ENCODE measurements at places on chromosomes 7 and 10.

DNA sequence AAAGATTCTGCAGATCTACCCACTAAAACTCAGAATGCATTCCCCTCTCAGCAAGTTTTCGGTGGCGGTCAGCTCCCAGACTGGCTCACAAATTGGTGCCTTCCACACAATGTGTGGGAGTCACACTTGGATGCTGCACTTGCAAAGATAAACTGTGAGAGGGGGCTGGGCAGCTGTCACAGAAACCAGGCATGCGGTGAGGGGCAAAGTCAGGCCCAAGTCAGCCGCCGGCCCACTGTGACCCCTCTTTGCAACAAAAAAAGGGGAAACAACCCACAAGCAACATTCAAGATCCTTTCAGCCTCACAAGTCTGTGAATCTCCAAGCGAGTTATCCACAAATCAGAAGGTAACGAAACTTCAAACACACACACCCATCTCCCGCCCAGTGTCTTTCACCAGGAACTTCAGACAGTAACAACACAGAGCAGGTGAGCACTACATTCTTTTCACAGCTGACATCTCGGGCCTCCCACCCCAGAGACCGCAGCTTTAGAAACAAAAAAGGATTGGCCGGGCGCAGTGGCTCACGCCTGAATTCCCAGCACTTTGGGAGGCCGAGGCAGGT is 32.0 kb downstream of the SNX8 start:
- DNase-seq, result no peak

GRCh38 chr7:90402785-90403173 is 482 bp upstream of the CLDN12 start:
- no peak for DNase-seq

GRCh38 chr10:58512491-58513187 is at the start of gene BICC1:
Gene BICC1, plus strand, starts transcription at chr10:58512872. Its CDS starts 272 bp downstream, at chr10:58513144.
- DNase-seq, result peak; percentile 24

GRCh38 chr10:13100349-13101294 is 659 bp downstream of the OPTN start:
- DNase-seq, result peak; percentile 41

GRCh38 chr10:44589181-44589943 is 204.5 kb upstream of the CXCL12 start:
- DNase-seq, result no peak

GRCh38 chr7:94115316-94115715 is 111.2 kb upstream of the BET1 start:
- no peak for DNase-seq

DNA sequence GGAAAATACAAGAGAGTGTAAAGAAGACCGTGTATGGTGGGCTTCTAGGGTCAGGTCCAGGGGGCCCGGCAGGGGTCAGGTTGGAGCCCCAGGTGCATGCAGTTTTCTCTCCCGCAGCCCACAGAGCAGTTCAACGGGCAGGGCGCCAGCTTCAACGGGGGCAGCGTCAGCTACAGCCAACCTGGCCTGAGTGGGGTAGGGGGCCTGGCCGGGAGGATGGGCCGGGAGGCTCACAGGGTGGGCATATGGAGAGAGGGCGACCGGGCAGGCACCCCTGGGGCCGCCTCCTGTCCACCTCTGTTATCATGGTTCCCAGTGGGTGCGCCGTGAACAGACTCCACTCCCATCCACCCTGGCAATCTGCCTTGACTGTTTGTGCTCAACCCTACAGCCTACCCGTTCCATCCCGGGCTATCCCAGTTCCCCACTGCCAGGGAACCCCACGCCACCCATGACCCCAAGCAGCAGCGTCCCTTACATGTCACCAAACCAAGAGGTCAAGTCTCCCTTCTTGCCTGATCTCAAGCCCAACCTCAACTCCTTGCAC is 11.5 kb downstream of the ZMIZ2 start:
- no peak for DNase-seq

DNA sequence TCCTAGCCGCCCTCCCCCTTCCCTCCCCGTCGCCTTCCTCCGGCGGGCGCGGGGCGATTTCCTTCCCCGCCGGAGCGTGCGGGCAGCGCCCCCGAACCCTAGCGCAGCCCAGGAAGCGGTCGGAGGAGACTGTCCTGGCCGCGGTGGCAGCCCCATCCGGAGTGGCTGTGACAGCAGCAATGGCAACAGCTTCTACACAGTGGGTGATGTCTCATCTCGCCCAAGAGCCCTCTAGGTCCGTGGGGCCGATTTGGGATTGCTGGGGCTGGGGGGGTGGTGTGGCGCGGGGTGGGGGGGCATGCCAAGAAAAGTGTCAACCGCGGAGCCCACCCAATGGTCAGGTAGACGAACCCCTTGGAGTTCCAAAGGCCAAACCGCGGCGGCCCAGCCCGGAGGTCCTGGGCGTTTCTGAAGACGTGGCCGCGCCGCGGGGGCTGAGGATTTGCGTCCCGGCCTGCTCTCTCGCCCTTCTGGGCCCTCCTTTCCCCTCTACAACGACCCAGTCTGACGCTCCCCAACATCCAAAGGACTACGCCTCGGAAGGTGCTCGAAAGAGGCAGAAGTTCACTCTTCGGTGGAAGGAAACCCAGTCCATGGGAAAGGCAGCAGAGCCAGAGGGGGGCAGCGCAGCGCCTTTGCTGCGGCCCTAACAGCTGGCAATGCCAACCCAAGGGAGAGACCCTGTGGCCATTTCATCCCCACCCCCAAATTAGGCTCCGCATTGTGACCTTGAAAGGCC is 603 bp upstream of the TWIST1 start:
- DNase-seq, result no peak

- no peak for DNase-seq
These were observed 105.8 kb upstream of the NFE2L3 start for GRCh38 chr7:26046150-26046549.

DNA sequence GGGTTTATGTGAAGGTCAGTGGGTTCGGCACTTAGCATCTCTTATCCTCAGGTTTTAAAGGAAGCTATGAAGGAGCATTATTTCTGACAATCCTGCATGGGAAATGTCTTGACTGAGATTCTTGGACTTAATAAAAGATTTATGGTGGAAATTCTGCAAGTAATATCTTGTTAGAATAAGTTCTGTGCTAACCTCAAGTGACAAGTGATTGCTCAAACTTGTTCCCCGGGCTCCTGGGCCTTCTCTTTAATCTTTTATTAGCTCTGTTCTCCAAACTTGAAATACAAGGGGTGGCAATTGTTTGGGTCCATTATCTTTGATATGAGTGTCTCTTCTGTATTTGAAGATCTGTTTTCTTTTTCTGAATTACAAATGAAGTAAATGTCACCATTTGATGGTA is 140.6 kb upstream of the CTBP2 start:
- DNase-seq, result no peak

DNA sequence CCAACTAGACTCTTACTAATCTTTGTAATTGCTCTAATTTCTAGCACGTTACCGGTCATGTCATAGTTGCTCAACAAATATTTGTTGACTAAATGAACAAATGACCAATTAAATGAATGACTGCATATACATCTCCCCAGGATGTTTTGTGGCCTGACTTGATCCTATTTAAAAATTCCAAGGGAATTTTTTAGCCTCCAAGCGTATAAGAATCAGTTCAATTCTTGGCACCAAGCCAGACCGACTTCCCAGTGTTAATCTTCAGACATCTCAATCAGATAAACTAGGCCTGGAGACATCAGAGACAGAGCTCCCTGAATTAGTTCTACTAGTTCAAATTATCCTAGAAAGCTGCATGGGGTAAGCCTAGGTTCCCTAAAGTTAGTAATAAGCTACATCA is 96.0 kb downstream of the GSAP start:
- DNase-seq, result no peak

DNA sequence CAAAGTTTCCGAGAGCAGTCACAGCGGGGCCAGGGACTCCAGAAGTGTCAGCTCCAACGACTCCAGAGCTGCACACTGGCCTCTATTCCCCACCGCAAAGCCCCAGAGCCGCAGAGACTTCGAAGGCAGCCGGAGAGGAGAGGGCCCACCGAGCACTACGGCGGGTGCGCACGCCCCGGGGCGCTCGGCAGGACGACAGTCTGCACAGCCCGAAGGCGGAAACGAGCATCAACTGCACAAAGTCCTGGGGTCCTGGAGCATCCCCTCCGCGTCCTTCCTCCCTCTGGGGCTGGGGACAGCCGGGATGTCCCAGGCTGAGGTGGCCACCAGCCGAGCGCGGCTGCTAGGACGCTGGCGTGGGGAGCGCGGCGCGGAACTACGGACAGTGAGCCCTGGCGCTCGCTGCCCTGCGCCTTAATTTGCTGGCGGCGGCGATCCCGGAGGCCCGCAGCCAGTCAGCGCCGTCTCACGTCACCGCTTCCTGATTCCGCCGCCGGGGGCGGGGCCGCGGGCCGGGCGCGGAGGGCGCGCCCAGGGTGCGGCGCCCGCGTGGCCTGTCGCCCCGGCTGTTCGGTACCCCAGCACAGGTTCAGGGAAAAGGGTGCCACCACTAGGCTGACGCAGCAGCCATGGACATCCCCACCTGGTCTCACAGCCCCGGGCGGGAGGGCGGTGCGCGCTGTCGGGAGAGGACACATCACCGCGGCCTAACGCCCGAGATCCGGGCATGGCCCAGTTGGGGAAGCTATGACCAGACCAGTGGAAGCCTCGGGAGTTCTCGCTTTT is at the start of gene TBX20:
Gene TBX20, minus strand, starts transcription at position 391 of the 786 bp plus-strand sequence. CDS start 480 bp downstream, outside the sequence.
- DNase-seq, result peak; percentile 61

DNA sequence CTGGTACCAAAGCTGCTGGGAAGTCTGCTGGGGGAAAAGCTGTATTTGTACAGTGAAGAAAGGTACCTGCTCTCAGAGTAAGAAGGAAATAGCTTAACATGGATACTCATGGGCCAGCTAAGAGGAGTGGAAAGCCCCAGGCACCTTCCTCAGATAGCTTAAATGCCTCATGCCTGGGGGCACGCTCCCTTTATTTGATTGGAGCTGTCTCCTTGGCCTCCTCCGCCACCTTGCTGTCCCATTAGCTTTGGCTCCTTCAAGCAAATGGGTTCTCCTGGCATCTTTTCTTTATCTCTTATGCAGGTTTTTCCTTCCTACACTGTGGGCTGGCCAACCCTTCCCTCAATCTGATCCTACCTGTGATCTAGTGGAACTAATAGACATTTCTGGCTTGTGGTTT is 318.5 kb downstream of the SH2D4B start:
- DNase-seq, result no peak

GRCh38 chr10:17128261-17128660 is 1.4 kb downstream of the CUBN start:
- DNase-seq, result no peak

DNA sequence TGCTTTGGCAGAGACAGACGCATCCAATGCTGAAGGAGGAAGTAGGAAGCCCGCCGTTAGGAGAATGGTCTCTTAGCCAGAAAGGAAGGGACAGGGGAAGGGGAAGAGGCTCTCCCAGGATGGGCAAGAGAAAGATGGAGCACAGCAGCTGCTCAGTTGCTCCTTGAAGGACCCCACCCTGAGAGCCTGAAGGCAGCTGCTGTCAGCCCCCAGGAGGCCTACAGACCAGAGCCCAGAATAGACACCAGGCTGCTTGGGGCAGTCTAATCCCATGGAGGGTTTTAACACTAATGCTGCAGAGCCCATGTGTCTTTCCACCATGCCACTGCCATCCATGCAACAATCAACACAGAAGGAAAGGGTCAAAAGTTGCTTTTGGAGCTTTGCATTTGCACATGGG is 3.5 kb upstream of the C7orf33 start:
- DNase-seq, result no peak

DNA sequence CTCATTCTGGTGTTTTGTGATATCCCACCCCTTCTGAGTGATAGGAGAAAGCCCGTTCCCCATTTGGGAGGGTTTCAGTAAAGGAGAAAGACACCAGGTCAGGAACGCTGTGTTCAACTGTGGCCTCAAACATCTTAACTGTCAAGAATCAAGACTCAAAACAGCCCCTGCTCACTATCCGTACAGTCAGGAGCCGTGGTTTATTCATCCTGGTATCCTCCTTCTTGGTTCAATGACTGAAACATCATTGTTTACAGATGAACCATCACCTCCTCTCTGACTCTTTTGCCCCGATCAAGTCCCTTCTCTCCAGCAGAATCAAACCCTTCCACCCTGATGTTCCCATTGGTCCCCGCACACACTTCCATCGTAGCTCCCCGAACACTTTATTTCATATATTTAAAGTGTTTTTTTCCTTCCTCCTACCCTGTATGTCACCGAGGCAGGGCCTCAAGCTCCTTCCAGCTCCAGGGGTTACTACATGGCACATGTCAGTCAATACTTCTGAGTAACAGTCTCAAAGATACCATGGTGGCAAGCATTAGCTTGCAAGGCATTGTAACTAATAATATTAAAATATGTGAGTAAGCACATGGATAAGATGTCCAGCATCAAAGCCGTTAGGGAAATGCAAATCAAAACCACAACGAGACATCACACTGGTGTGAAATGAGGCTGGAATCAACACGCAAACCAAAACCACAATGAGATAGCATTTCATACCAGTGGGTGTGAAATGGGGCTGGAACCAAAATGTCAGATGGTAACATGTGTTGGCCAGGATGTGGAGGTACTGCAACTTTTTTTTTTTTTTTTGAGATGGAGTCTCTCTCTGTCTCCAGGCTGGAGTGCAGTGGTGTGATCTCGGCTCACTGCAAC is 124.7 kb upstream of the C1QL3 start:
- DNase-seq, result peak; percentile 16

DNA sequence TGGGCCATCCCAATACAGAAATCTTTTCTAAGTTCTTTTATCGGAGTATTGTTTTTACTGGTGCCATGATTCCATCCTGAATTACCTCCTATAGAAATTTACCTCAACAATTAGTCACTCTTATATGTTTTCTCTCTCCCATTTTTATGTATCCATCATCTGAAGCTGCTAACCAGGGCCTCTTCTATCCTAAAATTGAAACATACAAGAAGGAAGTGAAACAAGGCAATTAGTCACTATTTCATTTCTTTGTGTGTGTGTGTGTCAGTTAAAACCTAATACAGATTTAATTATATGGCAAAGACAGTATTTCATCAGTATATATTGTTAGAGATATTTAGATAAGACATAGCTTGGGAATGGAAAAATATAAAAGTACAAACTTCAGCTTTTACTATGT is 148.4 kb upstream of the AHR start:
- DNase-seq, result no peak

DNA sequence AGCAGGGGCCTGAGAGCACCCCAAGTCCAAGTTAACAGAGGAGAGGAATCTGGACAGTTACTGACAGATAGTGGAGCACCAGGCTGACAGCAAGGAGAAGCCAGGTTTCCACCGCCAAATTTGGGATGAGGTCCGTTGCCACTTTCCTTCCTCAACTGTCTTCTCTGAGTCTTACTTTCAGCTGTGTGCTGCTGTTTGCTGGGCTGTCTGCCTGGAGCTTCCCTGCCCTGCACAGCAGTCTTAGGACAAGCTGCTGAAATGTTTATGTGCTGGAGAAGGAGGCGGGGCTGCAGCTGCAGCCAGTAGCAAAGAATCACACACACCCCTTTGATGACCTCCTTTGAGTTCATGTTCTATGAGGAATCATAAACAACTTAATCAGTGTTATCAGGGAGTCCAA is 17.4 kb upstream of the CYP3A7 start:
- no peak for DNase-seq

- no peak for DNase-seq
These were observed 24.9 kb upstream of the NEBL start for GRCh38 chr10:20922033-20922432.
